ENCODE measurements at places on chromosomes 5 and 9.

DNA sequence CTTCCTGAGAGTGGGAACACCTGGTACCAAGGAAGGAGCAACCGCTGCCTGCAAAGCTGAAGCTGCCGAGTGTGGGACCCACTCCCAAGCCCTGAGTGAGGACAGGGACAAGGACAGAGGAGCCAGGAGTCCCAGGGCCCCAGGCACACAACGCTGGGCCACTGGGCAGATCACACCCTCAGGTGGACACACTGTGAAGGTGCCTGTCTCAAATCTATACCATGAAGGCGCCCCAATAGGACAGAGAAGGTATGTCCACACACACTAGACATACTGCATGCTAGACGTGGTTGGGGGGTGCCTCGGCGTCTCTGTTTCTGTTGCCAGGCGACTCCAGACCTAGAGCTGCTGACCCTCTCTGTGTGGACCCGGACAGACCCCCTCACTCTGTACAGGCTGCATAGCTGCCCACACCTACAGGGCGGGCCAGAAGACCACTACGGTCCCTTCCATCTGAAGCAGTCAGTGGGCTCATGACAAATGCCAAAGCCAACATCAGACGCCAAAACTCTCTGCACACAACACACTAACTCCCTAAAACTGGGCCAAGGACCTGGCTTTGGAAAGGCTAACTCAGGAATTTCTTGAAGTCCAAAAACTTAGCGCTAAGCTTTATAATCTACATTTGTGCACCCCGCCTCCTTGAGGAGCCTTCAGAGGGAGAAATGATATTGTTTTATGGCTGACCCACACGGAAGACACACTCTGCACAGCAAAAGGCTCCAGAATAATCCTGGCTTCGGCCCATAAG is 60.7 kb downstream of the ROR2 start:
- no peak for DNase-seq

GRCh38 chr5:25357605-25358004 is 712.8 kb upstream of the CDH10 start:
- no peak for DNase-seq

DNA sequence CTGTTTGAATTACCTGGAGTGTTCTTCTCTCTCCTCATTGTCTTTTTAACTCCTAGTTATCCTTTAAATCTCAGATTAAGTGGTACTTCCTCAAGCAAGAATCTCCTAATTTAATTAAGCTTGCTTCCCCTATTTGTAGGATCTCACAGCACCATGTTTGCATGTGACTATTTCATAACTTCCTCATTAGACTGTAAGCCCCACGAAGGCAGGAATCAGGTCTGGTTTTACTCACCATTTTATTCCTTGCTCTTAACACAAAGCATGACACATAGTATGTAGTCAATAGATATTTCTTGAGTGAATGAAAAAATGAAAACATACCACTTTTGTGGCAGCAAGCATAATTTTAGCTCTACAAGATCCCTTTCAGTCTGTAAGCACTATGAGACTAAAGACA is 1.3 kb upstream of the ERMP1 start:
- DNase-seq = no peak

DNA sequence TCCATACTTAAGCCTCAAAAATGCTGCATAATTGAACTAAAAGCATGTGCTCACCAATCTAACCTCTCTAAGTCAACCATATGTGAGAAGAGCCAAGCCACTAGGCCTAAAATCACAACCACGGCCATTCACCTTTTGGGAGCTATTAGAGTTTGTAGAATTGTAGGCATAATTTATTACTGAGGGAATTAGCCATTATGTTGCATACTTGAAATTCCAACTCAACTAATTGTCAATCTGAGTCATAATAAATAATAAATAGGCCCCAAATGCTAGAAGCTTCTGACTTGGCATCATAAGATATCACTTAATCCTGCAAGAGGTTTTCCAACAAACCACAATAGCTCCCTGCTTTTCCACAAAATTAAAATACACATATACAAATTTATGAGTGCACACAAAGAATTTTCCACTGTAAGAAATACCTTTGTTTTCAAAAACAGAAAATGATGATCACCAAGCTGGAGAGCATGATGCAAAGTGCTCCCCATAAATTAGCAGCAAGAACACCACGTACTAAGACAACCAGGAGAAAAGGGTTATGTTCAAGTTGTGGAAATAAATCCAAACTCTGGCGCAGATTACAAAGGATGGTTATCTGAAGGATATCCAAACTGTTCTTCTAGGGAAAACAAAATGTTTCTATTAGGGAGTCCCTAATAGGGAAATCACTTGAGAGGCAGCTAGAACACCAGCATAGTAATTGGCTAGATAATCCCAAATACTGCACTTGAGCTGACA is 250.0 kb upstream of the SLC30A5 start:
- no peak for DNase-seq

DNA sequence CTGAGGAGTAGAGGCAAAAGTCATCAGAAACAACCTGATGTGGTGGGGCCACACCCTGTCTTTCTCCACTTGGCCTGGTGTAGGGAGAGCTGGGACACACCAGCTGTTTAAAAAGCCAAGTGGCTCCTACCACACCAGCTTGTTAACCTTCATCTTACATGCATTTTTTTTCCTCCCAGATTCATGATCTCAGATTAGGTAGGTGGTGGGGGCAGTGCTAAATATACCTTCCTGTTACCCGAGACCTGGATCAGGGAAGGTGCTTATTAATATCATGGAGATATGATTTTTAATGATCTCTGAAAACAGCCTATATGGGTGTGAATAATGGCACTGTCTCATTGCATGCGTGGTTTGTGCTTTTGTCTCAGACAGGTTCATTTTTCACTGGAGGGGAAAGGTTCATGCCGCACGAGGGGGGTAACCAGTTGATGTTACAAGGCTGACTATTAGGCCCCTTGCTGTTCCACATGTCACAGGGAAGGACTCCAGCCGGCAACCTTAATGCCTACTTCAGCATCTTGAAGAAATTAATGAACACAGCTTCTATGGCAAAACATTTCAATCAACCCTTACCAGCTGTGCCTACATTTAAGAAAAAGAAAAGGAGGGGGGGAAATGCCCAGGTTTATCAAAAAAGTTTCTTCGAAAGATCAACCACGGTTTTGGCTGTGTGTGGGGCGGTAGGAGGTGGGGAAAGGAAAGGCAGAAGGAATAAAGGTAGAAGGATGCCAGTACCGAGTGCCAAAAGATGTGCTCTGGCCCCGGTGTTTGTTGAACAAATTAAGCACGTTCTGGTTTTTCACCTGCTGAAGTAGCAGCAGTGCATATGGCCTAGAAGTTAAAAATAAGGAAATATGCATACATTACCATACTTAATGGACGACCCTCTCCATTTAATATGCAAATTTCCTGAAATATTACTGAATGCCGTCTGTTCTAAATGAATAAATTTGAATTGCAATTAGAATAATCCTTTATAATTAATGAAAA is 185.4 kb downstream of the EBF1 start:
- no peak for DNase-seq

GRCh38 chr5:393846-394275 is 49.1 kb upstream of the EXOC3 start:
- DNase-seq = no peak

- DNase-seq = no peak
Observed at GRCh38 chr9:75378036-75378435, 289.7 kb downstream of the OSTF1 start.

DNA sequence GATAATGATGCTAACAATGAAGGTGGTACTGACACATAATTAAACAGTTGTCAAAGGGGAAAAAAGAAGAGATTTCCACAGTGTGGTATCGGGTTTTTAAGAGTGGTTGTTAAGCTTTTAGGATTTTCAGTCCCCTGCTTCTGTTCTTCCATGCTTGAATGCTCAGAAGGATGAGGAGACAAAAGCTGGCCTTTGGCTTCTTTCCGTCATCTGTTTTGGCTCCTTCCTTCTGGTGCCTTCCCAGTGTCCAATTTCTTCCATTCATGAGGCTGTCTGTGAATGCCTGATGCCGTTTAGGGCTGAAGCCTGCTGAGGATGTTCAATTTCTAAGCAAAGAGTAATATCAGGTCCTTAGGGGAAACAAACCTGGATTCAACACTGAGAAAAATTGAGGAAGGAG is 179.6 kb upstream of the GLRA1 start:
- DNase-seq = no peak

GRCh38 chr5:13731121-13731628 is 213.3 kb downstream of the DNAH5 start:
- no peak for DNase-seq

DNA sequence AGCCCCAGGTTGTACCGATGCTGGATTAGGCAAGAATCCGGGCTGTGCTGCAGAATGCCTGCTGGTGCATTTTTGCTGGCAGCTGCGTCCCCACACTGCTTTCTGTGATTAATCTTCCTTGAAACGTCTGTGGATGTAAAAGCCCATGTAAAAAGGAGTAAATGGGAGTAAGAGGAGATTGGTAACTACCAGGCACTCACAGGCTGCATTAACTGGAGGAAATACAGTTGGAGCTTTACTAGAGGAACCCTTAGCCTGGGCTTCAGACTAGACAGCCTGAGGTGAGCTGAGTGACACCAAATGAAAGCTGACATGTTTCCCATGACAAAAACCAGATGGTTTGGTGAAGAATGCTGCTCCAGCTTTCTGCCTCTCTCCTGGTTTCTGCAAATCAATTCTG is 190.4 kb upstream of the GAS1 start:
- no peak for DNase-seq

DNA sequence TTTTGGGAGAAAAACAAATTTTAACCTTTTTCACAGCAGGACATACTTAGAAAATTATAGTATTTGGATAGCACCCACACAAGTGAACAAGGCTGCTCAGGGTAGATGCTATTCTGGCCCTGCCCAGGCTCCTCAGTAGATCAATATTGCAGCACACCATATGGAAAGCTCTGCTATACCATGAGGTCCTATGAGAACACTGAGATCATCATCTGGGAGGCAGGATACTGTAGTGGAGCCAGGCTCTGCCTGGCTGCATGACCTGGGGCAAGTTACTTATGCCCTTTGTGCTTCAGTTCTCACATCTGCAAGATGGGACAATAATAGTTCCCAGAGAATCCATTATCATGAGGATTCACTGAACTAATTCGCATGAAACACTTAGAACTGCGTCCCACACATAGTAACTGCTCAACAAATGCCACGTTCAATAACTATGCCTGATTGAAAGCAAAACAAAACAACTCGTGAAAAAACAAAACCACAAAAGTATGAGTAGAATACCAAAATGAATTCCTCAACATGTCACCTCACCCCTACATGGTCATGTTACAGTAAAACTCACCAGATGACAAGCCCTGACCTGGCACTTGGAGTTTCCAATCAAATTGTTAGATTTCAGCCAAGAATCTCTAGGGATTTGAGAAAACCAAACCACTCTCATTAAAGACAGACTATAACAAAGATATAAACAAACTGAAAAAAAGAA is 31.9 kb downstream of the ARSB start:
- peak; percentile 27 for DNase-seq

DNA sequence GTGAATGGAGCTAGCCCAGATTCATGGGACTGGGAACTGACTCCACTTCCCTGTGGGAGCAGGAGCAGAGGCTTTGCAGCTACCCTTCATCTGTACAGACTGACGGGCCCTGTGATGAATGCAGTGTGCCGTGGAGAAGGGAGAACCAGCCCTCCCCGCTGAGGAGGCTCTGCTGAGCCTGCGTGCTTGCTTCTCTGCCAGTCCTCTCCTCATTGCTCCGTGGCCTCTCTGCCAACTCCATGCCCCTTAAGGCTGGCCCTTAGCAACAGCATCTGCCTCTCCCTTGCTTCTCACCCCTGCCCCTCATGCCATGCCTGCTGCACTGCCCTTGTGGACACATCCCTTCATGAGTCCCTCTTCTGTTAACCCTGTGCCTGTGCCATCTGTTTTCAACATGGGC is 53.6 kb downstream of the GADD45G start:
- no peak for DNase-seq

GRCh38 chr5:151081431-151082281 is 822 bp upstream of the TNIP1 start:
- no peak for DNase-seq

DNA sequence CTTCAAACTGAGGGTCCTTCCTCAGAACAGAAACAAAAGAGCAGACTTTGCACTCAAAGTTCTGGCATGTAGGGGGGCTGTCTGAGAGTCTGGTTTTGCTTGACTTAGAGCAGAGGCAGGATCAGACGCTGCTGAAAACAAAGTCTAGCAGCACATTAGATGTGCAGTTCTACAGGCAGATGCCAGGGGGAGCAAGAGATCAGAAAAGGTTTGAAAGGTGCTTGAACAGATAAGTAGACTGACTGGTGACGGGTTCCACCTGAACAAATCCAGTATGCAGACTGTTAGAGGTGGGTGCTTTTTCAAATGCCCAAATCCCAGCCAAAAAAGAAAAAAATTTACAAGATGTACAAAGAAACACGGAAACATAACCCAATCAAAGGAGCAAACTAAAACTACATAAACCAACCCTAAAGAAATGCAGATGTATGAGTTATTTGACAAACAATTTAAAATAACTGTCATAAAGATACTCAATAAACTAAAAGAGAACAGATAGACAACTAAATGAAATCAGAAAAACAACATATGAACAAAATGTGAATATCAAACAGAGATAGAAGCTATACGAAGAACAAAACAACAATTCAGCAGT is 194.7 kb upstream of the FREM1 start:
- peak; percentile 32 for DNase-seq

- no peak for DNase-seq
Observed at GRCh38 chr5:96778409-96778808, 29.3 kb downstream of the ERAP1 start.

GRCh38 chr9:138102246-138103051 is 224.9 kb downstream of the CACNA1B start:
- DNase-seq = no peak

GRCh38 chr5:142364251-142365145 is 39.7 kb upstream of the SPRY4 start:
- DNase-seq = no peak

DNA sequence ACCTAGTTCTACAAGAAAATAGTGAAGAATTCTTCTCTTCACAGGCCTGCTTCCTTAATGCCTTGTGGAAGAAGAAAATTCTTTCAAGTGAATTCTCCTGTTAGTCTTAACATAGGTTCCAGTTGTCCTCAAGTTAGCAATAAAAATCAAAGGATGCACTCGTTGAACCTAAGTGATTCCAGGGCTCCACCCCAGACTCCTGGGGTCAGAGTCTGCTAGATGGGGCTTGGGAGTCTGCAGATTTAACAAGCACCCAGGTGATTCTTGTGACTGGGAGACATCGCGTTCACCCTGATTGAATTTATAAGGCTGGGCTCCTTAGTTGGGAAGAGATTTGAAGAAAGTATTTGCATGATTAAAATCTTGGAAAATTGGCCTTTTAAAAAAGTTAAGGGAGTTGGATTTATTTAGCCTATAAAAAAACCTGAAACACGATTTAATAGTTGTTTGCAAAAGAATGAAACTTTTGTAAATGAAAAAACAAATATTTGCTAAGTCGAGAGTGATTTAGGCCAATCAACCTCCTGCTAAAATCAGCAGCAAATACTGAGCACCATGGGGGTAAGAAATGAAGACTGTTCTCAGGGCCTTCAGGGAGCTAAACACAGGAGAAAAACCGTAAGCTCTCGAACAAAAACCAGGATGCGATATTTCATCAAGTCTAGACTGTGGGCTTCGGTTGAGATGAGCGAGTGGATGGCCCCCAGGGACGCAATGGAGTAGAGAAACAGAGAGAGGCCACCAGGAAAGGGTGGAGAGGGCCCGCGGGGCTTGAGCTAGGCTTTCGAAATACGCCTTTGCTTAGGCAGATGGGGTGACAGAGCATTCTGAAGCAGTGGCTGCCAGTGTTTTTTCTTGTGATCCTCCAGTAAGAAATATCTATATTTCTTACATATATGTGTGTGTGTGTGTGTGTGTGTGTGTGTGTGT is 86.9 kb upstream of the TTC23L start:
- DNase-seq = no peak

- no peak for DNase-seq
Observed at GRCh38 chr5:90902651-90903386, 344.2 kb downstream of the ADGRV1 start.

GRCh38 chr5:142794537-142794936 is 24.4 kb downstream of the ARHGAP26 start:
- no peak for DNase-seq
